ENCODE measurements at places on chromosomes 1 and 21.

DNA sequence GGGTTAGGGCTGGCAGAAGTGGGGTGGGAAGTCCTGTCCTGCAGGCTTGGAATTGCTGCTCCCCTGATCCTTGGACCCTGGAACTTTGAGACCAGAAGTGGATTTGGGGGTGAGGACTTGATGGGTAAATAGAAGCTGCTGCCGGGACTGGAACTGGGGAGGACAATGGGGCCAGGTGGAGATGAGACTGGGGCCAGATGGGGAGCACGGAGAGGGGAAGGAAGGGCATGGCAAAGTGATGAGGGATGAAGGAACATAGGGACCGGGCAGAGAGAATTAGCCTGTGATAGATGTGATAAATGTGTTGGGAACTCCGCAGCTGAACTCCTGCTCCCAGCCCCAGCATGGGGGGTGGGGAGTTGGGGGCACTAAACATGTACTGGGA lies 637 bp downstream of the NHLH1 start:
- no peak for DNase-seq

DNA sequence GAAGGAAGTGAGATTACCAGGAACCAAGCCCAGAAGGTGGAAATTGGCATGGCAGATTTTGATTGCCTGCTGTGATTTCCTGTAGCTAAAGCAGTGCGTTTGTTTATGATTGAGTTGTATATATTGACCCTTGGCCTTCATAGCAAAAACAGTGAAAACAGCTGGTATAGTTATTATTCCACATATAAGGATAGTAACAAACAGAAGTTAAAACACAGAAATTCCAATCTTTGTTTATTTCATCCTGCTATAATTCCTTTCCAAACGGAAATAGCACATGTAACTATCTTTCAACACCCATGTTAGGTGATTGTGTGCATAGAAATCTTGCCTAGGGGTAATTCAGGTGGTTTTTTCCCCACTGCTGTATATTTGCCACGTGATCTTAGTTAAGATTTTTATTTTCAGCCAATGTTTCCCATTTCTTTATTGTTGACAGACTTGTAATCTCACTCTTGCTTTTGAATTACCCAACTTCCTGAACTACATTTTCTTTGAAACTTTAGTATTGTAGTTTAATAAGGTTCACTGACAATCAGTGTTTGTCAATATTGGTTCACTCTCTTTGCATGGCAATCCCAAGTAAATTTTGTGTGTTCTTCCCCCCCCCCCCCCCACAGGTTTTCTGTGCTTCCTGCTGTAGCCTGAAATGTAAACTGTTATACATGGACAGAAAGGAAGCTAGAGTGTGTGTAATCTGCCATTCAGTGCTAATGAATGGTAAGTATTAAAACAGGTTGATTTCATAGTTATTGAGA lies 102.7 kb downstream of the CC2D1B start:
- no peak for DNase-seq

DNA sequence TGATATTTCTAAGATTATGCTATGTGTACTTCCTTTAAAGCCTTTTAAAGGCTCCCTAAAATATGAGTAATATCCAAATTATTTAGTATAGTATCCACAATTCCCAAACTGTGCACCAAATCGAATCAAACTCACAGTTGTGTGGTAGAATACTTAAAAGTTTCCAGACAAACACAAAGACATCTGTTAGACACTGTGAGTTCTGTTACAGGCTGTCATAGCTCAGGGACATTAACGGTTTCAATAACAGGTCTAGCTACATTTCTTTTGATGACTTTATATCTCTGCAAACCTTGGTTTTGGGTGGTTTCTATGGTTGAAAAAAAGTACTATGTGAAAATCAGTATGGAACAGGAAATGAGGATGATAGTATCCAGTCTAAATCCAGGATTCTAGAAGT lies 36.9 kb upstream of the NEK7 start:
- no peak for DNase-seq

DNA sequence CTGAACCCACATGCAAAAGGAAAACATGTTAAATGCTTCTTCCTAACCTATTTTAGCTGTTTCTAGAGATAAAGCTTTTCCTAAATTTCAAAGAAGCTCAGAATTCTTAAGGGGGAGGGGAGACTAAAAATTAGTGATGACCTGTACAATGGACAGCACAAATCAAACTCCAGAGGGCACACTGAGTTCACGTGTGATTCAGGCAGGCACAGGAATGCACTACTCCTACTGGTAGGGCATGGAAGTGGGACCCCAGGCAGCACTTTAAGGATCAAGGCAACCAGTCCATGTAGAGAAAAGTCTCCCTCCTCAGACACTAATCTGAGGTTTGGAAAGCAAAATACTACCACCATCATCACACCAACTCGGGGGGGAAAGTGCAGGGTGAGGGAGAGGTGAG lies 31.3 kb upstream of the CLCA4 start:
- DNase-seq: no peak

DNA sequence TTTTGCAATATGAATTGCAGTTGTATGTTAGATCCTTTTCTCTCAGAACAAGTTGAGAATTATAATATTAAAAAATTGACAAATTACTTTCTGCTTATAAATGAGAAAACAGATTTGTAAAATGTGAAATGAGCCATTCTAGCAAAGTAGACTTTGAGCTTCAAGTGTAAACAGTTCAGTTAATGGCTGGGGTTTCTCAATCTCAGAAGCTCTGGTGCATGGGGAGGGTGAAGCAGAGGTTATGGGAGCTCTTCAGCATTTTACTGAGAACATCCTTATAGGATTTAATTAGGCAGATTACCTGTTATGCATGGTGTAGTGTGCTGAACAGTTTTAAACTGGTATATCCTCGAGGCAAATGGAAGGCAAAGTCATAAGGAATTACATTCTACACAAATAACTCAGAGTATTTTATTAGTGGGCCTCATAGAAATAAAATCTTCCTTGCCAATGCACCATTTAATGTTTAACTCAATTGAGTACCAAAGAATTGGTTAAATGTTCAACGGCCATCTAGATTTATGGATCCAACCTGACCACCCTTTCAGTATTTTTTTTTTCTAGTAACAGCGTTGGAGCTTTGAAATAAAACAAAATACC lies 1143.6 kb upstream of the ADGRL2 start:
- DNase-seq: no peak

GRCh38 chr1:68188060-68188538 lies 44.2 kb downstream of the WLS start:
- no peak for DNase-seq

DNA sequence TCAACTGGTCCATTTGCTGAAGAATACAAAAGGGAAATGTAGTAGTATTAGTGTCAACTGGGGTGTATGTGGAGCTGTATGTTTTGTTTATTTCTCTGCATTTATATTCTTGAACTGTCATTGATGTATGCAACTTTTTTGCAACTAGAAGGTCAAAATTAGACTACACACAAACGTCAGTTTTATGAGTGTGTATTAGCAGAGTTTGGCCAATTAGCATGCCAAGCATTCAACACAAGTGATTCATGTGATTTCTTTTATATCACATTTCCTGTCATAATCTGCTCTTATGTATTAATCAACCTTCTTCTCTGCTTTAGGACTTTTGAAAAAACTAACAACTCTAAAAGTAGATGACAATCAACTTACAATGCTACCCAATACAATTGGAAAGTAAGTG lies 211.1 kb downstream of the LRRC40 start:
- no peak for DNase-seq

- no peak for DNase-seq
These were observed 6.2 kb downstream of the COL18A1 start for GRCh38 chr21:45410865-45411809.

- DNase-seq: no peak
These were observed 206.4 kb upstream of the RAB4A start for GRCh38 chr1:229064320-229065168.

GRCh38 chr1:217403026-217403720 lies 227.7 kb downstream of the GPATCH2 start:
- DNase-seq: no peak

DNA sequence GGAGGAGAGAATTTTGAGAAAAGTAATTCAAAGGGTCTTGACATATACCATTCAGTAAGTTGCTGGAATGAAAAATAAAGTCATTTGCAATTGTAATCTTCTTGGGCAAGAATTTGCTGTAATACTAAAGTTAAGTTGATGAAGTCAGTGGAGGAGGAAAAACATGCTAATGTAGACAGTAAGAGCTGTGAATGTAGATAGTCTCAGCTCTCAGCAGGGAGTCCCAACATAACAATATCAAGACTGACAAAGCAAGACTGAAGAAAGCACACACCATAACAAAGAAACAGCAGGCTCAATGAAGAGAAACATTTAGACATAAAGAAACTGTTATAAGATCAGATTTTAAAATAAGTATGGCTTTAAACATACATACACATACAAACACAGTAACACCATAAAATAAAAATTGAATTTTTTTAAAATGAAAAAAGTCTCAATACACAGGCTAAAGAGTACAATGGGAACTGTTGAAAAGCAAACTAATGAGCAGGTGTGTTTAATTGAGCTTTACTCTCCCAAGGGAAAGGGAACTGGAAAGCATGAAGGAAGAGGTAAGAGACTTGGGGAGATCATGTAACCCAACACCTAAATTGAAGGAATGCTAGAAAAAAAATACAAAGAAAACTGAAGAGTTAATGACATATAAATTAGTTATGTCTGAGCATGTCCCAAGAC lies 336.3 kb upstream of the NCAM2 start:
- no peak for DNase-seq

DNA sequence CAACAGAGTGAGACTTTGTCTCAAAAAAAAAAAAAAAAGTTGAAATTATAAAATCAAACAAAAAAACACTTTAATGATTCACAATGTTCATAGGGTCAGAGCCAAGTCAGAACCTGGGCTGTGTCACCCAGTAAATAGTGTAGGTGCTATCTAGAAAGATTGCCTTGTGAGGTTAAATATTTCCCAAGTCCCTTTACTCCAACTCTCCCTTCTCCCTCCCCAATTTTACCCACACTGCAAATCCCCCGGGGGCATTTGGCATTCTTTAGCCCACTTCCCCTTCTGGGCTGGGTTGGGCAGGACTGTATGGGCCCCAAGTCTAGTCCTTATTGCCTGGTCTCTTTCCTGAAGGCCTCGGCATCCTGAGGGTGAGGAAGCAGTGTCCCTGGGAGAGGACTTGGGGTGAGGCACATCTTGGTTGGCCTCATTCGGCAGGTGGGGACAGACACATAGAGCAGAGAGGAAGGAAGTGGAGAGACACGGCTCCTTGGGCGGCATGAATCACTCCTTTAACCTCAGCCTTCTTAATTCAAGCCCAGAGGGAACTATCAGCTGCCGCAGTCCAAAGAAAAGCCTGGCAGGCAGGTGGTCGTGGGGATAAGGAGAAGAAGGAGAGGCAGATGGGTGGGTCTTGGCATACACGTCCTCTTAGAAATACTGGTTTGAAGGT lies 8.2 kb downstream of the ADORA1 start:
- no peak for DNase-seq

- no peak for DNase-seq
These were observed 32.5 kb downstream of the PEX14 start for GRCh38 chr1:10507111-10507879.

DNA sequence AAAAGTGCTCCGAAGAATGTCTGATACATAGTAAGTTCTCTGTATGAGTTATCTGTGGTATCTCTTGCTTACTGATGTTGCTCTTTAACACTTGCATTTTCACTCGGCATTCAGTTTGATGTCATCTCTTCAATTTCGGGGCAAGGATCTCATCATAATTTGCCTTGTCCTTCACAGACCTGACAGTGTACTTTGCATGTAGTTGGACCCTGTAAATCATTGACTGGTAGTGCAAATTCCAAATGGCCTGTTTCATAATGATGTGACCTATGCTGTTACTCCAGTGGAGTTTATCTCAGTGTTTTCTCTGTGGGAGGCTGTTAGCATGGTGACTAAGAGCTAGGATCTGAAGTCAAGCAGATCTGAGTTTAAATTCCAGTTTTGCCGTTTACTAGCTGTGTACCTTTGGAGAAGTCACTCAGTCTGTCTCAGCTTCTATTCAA lies 34.2 kb upstream of the ABCD3 start:
- DNase-seq: no peak

- DNase-seq: no peak
These were observed 165.3 kb upstream of the SYT6 start for GRCh38 chr1:114318961-114319360.

- DNase-seq: no peak
These were observed 163.9 kb upstream of the DPT start for GRCh38 chr1:168892931-168893330.

DNA sequence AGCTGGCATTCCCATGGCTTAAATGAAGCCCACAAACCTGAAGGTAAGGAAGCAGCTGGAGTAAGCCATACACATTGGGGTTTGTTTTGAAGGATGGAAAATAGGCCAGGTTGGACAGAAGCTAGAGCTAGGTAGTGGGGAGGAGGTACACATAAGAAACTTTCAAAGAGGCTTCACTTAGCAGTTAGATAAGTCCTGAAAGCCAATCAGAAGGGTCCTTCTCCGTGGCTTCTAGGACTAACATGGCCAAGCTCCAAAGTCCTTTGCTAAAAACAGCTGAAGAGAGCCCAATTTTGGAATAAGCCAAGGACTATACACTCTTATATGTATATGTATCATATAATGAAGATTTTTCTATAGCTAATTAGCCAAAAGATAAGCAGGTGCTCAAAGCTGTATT lies 1.8 kb downstream of the EYA3 start:
- no peak for DNase-seq

Data from activated naive CD4-positive, alpha-beta T cell (primary cell).